ENCODE measurements at places on chromosomes 7 and 10.

GRCh38 chr10:76282061-76283025 is 850.9 kb downstream of the LRMDA start:
- peak; percentile 98 for DNase-seq

GRCh38 chr10:119177708-119178371 is 772 bp downstream of the PRDX3 start:
- peak; percentile 28 for DNase-seq

GRCh38 chr7:90842430-90842788 is 246.3 kb downstream of the CDK14 start:
- DNase-seq, result no peak

DNA sequence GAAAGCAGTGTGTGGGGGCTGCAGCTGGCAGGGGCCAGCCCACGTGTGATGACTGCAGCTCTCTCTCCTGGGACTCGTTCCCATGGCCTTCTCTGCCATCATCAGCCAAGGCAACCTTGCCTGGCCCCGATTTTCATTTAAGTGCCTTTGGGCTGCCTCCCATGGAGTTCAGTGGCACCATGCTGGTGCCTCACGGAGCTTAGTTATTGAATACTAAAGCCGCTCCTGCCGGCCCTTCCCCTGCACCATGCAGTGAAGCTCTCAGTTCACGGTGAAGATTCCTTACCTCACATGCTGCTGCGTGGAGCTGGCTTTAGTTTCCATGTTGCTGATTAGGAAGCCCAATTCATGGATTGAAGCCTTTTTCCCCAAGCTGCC is 141.5 kb upstream of the EEPD1 start:
- no peak for DNase-seq

DNA sequence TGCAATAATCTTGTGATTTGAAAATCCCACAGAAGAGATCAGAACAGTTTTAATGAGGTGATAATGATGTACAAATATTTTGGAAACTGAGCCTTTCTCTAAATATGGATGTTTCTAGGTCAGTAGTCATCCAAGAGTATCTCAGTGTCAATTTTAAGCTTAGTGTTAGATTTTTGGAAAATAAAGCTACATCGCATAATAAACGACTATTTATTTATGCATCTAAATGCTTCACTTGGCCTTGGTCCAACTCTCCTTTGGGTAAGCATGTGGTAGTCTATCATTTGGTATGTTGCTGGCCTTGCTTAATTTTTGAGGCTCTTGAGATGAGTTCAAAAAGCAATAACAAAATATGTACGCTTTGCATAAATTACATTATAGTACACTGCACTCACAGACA is 5.4 kb upstream of the PPP1R9A start:
- DNase-seq, result no peak

GRCh38 chr10:103184615-103185014 is 8.5 kb downstream of the NT5C2 start:
- no peak for DNase-seq

DNA sequence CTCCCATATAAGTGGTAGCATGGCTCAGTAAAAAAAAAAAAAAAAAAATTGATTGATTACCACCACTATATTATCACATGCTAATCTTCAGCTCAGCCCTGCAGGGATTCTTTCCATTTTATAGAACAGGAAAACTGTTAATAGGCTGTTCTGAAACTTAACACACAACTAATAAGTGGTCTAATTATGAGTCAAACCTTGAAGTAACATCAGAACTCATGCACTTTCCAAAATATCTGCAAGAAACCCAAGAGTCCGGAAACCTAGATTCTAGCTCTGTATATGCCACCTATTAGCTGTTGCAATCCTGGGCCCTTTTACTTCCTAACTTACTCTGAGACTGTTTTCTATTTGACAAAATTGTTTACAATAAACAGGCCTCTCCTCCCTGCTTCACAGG is 23.9 kb downstream of the SEM1 start:
- DNase-seq, result no peak

- DNase-seq, result peak; percentile 91
Measured at GRCh38 chr10:33421789-33422462, 87.5 kb upstream of the NRP1 start.

DNA sequence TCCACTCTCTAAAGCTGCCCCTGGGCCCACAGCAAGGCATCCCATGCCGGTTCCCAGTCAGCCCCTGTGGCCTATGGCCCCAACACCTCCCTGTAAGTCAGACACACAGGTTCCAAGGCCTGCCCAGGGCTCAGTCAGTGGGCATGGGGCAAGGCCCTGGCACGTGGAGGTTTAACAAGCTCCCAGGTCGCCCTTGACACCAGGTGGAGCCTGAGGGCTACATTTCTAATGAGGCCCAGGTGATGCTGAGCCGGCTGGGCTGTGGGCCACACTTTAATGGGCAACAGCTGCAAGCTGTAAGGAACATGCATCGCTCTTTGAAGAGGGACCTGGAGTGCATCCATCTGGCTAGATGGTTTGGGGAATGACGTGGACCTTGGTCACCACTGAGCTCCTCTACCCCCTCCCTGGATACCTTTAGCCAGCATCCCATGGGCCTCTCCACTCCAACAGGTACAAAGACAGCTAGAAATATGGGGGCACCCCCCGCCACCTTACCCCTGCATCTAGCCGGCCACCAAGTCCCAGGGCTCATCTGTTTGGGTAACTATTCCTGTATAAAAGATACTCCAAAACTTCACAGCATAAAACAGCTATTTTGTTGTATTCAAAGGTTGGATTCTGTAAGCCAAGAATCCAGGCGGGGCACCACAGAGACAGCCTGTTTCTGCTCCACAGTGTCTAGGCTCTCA is 122.5 kb downstream of the OAT start:
- peak; percentile 53 for DNase-seq

GRCh38 chr10:79125092-79125491 is 56.3 kb downstream of the ZMIZ1 start:
- DNase-seq, result no peak

GRCh38 chr10:126207313-126207771 is 180.9 kb downstream of the ADAM12 start:
- DNase-seq, result peak; percentile 86
